ENCODE measurements at places on chromosomes 2 and 18. TPM values are rescaled to one million over a fixed set of nuclear protein-coding genes. Genes with fewer than 3 reads are reported as not detected.
A peak's percentile ranks its signal among the peaks of the same experiment; 100 is the strongest.

Gene RNU2-63P
- 5.2 TPM for total RNA-seq

Gene SCN2A
- total RNA-seq = 0.39 TPM

Gene TMEM37
- 9.6 TPM for total RNA-seq

Gene ADI1
- total RNA-seq = 21.4 TPM

Gene GAL3ST2
- total RNA-seq = 0.73 TPM

Gene ABCG5
- total RNA-seq = not detected

Gene TNFAIP6
- total RNA-seq = 0.11 TPM

Gene NEURL3
- total RNA-seq = not detected

Gene POTEC
- total RNA-seq = not detected

GRCh38 chr18:57831597-57832377 lies 28.7 kb upstream of the ATP8B1 start:
- no peak for DNase-seq

- no peak for DNase-seq
Observed at GRCh38 chr2:150120326-150120955, 367.0 kb downstream of the RND3 start.

DNA sequence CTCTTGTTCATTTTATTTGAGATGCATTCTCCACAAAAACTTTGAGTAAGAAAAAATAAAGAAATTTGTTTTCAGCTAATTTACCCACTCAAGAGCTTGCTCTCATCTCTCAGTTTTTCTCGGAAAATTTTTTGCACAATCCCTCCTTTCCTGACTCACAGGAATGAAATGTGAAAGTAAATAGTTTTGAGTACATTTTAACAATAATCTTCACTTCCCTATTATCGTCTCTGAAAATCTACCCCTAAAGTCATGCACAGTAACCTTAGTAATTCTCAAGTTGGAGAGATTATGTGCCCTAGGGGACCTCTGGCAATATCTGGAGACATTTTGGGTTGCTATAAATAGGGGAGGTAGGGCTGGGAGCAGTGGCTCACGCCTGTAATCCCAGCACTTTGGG lies 2.6 kb downstream of the CYB5A start:
- no peak for DNase-seq

DNA sequence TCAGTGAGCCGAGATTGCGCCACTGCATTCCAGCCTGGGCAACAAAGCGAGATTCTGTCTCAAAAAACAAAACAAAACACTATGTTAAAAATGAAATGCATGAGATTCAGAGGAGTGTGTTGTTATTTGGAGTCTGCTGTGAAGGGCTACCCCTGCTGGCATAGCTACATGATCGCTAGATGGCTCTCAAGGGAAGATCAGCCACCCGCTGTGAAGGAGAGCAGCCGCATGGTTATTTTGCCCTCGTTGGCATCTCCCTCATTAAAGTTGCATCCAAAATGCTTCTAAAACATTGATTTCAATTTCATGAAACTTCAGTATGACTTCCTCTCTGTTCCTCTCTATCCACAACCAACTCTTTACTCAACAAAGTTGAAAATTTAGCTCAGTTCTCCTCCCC lies 54.8 kb upstream of the NDUFV2 start:
- DNase-seq = no peak

DNA sequence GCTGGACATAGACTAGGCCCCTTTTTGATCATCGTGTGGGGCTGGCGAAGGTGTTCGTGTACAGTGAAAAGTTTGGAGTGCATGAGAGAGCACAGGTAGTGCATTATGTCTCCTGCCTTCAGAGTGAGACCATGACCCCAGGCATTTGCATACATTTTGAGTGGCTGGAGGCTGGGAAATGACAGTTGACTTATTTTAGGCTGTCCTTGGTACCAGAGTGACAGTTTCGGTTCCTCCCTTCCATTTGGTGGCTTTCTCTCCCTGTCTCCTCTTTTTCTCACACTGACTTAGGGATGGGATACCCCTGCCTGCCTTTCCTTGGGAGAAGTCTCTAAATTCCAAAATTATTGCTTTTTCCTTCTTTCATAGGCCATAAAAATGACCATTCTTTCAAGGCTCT lies 20.1 kb downstream of the SERPINB12 start:
- DNase-seq = no peak

DNA sequence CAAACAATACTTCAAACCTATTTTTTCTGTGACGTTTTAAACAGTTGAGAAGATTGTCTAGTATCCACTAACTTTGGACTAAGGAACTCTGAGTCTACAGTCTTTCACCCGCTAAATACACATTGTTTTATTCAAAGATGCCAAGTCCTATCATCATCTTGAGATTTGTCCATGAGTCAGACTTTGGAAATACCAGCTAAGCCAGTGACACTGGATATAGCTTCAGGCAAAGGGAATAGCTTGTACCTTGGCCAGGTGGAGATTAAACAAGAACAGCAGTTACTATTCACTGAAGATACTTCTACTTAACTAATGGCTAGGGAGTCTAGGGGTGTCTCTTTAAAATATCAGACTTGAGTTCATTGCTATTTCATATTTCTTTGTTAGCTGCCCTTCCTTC lies 137.5 kb downstream of the COMMD1 start:
- DNase-seq = no peak

DNA sequence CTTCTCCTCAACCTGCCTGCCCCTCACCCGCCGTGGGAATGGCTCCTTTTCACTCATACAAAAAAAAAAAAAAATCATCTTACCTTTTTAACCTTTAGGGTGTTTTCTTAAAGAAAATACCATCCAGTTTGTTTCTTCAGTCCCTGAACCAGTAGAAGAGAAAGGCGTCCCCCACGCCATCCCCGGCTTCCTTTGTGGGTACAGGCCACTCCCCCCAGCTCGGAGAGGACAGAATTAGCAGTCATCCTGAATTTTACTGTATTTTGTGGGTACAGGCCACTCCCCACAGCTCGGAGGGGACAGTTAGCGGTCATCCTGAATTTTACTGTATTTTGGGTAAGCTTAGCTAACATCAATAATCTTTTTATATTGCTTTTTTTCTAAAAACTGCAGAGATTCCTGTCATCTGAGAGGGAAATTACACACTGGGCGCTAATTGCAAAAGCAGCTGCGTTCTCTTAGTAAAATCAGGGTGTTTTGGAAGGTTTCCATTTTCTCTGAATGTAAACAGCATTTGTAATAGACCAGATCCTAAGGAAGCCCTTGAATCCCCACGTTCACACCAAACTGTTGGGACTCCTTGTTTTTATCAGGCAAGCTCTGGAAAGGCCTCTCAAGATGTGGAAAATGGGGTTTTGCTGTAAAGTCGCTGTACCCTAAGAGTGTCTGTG lies 72.5 kb downstream of the NFATC1 start:
- DNase-seq = no peak

GRCh38 chr2:127051116-127052056 lies 55.6 kb downstream of the BIN1 start:
- peak; percentile 17 for DNase-seq

- DNase-seq = peak; percentile 57
Observed at GRCh38 chr18:77000527-77000926, 132.1 kb downstream of the MBP start.

- no peak for DNase-seq
Observed at GRCh38 chr2:86764661-86765309, 25.9 kb downstream of the CD8A start.

DNA sequence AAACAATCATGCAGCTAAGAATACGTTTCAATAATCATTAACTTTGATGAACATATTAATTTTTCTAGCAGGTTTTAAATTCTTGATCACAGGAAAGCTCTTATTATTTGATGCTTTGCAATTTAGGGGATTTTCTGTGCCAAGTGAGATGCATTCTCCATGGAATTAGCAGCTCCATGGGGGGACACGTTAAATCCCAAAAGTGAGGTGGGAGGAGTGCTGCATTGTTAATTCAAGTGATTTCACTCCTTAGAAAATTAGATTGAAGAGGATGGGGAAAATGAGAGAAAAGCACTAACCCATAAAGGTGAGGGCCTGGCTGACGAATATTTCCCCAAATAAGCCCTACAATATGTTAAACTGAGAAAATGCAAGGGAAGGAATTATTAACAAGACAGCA lies 69.2 kb downstream of the ACVR1C start:
- DNase-seq = no peak

- no peak for DNase-seq
Observed at GRCh38 chr18:62189208-62189607, 2.2 kb downstream of the RELCH start.

GRCh38 chr18:77635858-77636257 lies 386.2 kb downstream of the GALR1 start:
- no peak for DNase-seq

DNA sequence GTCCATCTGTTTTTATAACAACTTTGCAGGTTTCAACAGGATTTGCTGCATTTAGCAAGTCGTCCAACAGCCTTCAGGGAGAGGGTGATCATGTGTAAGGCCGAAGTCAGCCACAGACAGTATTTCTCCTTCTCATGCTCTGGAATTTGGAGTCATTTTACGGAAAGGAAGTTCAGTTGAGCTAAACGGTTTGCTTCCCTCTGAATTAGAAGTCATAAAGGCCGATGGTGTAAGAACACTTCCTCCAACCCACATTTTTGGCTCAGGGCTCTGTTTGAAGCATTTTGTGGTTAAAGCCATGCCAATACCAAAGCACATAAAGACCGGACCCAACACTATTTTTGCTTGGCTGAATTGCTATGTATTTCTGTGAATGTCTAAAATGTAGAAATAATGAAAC lies 129.5 kb downstream of the TMEM182 start:
- DNase-seq = no peak

DNA sequence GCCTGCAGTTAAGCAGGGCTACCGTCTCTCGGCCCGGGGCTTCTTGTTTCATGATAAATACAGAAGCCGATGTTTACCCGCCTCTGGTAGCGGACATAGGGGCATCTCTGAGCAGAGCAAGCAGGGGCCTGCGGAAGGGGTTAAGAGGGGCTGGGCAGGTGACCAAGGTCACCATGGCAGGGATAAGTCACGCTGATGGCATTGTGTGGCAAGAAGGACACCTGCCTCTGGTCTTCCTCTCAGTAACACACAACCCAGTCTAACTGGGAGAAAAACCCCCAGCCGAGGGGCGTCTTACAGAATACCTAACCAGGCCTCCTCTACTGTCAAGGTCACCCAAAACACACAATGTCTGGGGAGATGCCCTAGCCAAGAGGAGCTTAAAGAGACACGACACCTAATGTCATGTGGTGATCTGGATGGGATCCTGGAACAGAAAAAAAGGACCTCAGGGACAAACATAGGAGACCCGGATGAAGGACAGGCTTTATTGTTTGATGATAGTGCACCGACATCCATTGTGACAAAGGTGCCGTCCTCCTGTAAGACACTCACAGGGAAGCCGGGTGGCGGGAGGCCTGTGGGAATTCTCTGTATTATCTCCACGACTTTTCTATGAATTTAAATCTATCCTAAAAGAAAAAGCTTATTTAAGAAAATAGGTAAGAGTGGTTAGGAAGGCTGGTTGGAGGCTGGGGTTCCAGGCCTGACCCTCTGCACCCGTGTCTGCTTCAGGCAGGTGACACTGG lies 24.8 kb downstream of the SH3BP4 start:
- no peak for DNase-seq

GRCh38 chr2:190891372-190891771 lies 10.8 kb downstream of the GLS start:
- DNase-seq = no peak

GRCh38 chr2:8030573-8031303 lies 651.1 kb upstream of the ID2 start:
- no peak for DNase-seq

- no peak for DNase-seq
Observed at GRCh38 chr2:1816414-1816911, 72.1 kb upstream of the PXDN start.

DNA sequence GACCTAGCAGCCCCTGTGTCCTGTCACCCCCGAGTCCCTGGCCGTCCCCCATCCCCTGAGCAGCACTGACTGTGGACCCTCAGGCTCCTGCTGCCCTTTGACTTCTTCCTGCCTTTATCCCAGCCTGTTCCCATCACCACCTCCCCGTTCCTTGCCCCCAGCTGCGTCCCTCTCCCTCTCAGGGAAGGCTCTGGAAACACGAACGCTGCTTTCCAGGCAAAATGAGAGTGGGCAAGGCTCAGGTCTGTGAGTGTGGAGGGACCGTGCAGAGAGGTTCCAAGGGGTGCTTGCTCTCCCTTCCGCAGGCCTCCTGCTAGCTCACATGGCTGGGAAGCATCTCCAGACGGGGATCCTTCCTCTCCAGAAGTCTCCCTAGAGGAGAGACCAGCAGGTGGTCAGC lies 501.8 kb upstream of the SALL3 start:
- DNase-seq = no peak
